ENCODE measurements at places on chromosomes 5 and 9.

DNA sequence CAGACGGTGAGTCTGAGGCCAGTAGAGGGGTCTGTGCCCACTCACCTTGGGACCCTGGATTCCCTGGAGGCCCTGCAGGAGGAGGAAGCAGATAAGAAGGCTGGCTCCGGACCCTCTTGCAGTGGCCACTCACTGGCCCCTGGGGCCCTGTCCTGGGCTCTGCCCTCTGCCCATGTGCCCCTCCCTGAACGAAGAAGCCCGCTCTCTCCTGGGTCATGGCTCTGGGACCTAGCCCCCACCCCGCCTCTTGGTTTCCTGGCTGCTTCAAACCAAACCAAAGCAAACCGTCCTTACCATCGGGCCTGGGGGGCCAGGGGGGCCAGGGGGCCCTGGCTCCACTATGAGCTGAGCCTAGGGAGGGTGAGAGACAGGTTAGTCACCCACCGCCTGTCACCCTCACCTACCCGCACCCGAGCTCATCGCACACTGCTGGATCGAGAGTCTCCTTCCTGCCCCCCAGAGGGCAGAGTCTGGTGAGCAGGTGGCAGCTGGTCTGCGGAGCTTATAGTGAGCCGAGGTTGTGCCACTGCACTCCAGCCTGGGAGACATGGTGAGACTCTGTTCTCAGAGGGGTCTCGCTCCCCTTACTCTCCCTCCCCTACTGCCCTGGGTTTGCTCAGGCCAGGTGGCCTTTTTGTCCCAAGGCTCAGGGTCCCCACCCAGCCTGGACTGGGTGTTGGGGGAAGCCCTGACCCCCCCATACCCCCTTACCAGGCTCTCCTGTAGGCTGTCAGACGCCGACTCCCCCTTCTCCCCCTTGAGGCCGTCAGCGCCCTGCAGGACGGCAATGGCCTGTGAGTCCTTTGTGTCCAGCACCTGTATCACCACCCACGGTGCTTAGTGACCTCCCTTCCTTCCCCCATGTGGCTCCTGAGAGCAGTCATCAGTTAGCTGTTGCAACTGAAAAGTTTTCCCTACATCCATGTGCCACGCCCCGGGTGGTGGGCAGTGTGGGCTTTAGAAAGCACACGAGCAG, 15.2 kb upstream of the PHYKPL start:
- DNase-seq, result no peak

GRCh38 chr5:108212775-108213346, 169.0 kb downstream of the FBXL17 start:
- no peak for DNase-seq

DNA sequence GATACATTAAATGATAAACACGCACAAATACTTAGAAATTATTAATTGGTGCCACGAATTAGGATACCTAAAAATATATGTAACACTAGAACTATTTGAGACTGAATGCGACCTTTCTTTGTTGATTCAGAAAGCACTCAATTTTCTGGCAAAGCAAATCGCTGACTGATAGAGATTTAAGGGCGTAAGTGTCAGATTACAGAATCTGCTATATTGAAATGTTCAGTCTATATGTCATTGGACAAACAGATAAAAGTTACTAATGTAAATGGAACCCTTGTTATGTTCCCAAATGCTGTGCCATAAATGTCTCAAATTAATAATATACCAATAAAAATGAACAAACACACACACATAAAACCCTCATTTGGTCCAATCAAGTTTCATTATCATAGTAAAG, 137.9 kb downstream of the MPDZ start:
- DNase-seq, result no peak

DNA sequence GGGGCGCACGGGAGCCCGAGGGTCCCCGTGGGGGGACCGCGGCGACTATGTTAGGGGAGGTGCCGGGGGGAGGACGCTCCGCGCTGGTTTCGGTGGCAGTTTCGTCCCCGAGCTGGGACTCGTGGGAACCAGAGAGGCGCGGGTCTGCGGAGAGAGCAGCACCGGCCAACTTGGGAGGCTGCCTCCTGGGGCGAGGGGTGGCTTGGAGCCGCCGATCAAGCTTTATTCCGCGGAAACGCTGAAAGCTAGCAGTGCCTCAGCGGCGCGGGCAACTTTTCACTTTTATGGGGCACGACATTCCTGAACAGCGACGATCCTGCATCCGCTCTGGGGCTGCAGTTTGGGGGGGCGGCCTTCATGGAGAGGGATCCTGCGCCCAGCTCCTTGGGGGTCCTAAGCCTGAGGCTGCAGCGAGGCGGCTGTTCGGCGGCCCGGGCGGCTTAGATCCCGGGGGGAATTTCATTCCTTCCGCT, 369 bp downstream of the OCLN start:
- no peak for DNase-seq

DNA sequence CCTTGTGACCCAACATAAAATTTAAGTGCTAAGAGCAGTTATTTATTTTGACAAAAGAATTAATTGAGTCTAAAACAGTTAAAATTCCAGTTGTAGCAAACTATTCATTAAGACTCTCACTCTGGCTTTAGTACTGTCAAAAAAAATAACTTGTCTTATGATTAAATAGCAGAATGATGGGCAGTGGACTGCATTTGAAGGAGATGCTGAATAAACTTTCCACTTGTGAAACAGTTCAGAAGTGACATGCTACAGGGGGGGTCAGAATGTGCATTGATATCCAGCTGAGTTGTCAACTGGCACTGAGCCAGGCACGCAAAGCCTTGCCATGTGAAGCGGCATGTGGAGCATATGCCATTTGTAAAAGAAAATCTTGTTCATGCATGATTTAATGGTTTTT, 76.0 kb downstream of the FCHO2 start:
- DNase-seq, result no peak
